NCI-H1694 (cell line): ENCODE measurements at places on chromosomes 3 and 15.

DNA sequence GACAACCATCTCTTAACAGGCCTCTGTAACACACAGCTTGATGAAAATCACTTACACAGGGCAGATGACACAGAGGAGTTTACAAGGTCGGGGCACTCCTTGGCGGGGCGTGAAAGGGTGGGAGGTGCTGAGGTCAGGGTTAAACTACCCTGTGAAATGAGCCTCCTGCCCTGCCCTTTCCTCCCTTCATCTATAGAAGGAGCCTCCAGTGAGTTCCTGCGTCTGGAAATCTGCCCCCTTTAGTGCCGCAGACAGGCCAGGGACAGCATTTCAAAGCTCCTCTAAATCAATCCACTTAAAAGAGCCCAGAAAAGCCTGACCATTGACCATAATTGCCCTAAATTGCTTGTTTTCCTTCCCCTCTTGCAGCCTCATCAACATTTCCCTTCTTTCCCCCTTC, 1.9 kb downstream of the ROBO1 start:
- DNase-seq, result no peak

- DNase-seq, result peak; percentile 73
Measured at GRCh38 chr15:51758645-51759044, 7.2 kb downstream of the TMOD2 start.

- DNase-seq, result no peak
Measured at GRCh38 chr3:160540551-160540950, 24.8 kb downstream of the KPNA4 start.

GRCh38 chr3:4271834-4272233, 31.3 kb upstream of the SETMAR start:
- DNase-seq, result peak; percentile 7

DNA sequence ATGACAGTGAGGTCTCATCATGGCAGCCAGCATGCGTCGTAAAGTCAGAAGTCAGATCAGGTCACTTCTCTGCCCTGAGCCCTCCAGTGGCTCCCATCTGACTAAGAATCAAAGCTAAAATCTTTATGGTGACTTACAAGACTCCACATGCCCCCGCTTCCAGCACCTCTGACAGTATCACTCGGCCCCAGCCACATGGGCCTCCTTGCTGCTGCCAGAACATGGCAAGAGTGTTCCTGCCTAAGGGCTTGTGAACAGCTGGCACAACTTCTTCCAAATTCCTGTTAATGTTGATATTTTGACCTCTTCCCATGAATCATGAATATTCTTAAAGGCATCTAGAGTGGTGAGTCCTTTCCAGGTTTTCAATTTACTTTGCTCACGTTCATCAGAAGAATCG, 20.5 kb downstream of the POLR2M start:
- DNase-seq, result no peak

DNA sequence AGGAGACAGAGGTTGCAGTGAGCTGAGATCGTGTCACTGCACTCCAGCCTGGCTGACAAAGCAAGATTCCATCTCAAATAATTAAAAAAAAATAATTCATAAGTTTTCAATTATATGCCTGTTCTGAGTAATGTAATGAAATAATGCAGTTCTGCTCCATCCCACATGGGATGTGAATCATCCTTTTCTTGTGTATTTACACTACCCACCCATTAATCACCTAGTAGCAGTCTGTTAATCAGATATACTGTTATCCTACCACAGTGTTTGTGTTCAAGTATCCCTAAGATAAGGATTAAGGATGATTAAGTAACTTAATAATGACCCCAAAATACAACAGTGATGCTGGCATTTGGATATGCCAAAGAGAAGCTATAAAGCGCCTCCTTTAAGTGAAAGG, 38.8 kb downstream of the PIGB start:
- no peak for DNase-seq

GRCh38 chr3:182500289-182500688, 293.0 kb upstream of the ATP11B start:
- no peak for DNase-seq

DNA sequence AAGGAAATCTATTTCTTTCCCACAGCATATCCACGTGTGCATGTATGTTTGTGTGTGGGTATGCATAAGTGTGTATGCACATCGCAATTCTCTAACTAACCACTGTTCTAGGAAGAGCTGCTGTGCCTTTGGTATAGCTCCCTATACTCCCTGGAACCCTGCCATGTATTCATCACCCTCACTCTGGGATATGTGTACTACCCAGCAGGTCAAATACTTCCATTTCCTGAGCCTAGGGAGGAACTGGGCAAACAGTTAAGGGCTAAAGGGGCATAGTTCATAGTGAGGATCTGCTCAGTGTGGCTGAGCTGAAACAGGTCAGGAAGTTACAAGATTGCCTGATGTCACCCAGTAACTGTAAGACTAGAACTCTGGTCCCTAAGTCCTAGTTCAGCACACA, 260.4 kb downstream of the RPLP1 start:
- DNase-seq, result no peak

GRCh38 chr3:133620066-133620784, 41.5 kb downstream of the TOPBP1 start:
- no peak for DNase-seq

DNA sequence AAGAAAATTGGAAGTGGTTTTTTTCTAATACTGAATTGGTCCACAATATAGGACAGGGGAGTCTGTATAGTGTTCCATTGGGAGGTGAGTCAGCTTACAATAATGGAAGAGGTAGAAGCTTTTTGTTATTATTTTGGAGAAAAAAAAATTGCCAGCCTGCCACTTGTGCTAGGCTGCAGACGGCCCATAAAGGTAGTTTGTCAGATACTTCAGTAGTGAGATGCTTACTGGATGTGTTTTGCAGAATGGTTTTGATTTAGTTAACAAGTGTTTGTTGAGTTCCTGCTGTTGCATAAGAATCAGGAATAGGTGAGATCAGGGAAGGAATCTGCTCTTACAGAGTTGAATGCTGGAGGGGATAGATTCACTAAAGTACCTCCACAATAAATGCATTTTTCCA, 1.0 kb downstream of the DTWD1 start:
- no peak for DNase-seq

DNA sequence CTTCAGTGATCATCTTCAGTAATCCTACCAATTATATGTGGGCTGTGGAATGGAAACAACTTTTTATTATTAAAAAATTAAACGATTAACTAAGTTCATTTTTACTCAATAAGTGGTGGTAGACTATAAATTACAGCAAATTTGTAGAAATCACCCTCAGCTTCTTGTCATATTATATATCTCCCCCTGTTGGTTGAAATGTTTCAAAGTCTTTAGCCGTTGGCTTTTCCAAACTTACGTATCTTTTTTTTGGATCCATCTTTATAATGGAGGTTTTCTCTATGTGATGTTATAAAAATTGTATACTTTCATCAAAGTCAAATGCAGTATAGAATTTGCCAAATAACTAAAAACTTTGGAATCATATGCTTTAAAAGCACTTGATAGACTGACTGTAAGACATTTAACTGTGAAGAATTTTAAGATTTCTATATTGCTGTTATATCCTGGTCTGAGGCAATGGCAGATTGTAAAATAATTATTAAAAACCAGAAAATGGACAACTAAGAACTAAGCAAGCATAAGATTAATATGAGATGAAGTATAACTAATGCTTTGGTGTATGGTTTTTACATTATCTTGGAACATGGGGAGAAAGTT, 44.7 kb downstream of the ATP11B start:
- DNase-seq, result no peak

DNA sequence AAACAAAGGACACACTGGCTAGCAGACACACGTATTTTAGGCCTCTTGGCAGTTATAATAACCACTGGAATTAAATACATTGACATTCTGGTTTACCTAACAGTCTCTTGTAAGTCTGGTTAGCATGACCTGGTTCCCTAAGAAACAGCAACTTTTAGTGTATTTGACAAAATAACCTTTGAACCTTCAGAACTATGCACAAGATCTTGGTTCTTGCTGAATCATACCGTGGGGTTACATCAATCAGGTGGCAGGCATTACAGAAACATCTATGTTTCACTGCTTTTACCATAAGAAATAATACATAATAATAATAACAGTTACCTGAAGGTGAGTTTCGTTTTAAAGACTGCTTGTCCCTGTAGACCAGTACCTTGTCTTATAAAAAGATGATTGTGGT, 18.8 kb downstream of the LEO1 start:
- no peak for DNase-seq

DNA sequence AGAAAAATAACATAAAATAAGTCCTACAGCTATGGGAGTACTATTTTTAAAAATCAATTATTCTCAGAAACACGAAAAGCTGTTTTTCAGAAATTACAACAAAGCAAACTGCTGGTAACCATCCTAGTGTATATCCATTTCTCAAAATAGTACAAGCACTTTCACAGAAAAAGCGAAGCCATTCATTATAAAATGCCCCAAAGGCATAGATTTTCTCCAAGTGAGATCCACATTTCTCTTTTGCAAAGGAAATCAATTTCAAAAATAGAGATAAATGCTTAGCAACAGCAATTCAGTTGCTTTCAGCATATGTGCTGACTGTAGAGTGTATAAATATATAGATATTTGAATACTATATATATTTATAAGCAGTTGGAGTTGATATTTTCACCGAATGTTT, 1266.3 kb downstream of the SI start:
- no peak for DNase-seq

GRCh38 chr15:57872281-57873030, 165.9 kb downstream of the POLR2M start:
- DNase-seq, result no peak

DNA sequence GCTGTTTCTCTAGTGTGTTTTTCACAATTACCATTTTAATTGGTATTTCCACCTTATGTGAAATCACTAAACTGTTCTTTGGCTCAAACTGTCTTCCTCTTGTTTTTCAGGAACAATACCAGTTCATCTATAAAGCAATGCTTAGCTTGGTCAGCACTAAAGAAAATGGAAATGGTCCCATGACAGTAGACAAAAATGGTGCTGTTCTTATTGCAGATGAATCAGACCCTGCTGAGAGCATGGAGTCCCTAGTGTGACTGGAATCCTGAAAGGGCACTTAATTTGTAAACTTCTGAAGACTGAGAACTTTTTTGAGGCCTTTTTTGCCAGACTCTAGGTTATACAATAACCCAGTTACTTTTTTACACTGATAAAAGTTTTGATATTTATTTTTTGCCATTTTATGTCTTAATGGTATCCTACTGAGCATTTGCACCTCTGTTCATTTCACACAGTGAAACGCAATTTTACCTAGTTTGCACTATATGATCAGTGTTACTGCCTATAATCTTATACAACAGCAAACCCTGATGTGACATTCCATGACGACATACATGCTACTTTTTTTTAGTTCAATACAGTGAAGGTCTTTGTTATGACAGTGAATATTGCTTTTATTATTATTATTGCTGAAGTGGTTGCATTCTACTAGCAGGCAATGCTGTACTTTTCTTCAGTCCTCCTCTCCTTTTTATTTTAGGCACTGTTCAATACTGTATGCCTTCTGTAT, 80.1 kb downstream of the FEZF2 start:
- no peak for DNase-seq

GRCh38 chr3:59335338-59335737, 285.5 kb upstream of the CFAP20DC start:
- no peak for DNase-seq

GRCh38 chr3:67077656-67078055, 79.5 kb downstream of the KBTBD8 start:
- DNase-seq, result no peak

DNA sequence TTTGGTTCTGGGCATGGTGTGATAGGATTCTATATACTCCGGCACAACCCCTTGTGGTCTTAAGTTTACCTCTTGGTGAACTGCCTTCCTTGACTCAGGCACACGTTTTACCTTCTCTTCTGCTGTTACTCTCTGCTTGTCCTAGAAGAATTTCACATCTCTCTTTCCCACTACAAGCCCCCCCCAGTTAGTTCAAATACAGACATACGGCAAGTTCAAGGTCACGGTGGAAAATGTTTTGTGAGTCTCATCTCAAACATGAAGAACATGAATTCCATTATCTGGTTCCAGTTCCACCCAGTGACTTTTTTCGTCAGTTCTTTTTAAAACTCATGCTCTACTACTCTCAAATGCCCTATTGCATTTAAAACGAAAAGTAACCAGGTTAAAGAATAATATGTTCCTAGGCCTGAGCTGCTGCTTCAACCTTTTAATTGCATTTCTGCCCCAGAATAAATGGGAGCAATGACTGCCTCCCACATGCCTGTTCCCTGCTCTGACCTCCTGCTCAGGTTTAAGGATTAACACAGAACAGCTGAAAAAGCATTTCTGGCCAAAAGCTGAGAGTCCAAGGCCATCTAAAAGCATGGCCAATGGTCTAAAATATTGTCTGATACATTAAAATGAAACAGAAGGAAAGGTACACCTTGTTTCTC, 132.8 kb downstream of the OSBPL10 start:
- DNase-seq, result no peak

- no peak for DNase-seq
Measured at GRCh38 chr15:90343302-90343790, 8.7 kb upstream of the ZNF774 start.

- no peak for DNase-seq
Measured at GRCh38 chr3:124156866-124157712, 165.2 kb upstream of the ROPN1 start.

- no peak for DNase-seq
Measured at GRCh38 chr3:12181301-12181700, 22.6 kb upstream of the TIMP4 start.

DNA sequence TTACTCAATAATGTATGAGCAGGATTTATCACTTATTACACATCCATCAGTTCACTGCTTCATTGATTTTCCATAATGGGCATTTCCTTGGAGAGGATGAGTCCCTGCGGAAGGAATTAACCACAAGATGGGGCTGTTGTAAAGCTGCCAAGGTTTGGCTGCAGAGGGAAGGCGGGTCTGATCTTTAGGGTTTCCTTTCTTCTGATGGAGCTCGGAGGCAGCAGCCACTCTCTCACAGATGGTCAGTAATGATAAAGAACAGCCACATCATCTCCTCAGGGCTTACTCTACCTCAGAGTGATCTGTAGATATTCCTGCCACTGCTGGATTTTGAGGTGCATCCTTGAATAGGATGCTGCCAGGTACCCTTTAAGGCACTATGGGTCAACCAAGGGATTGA, 115.2 kb downstream of the USP13 start:
- peak; percentile 9 for DNase-seq

DNA sequence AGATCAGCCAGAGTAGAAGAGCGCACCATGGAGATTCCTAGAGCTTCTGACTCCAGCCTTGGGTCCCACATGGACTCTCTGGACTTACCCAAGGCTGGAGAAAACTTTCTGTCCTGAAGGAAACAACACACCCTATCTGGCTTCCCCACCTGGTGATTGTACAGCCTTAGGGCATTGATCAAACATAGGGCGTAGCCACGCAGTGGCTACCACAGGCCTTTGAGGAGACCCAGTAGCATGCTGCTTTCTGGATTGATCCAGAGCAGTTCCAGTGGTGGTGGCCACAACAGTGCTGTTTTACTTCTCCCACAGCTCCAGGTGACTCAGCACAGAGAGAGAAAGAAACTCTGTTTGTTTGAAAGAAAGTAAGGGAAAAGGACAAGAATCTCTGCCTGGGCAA, 23.5 kb downstream of the PYDC2 start:
- DNase-seq, result no peak

GRCh38 chr3:55879901-55880331, 392.8 kb upstream of the WNT5A start:
- no peak for DNase-seq
